Activated T-cell treated with anti-CD3 and anti-CD28 coated beads, Interleukin-2, amount 50 U/mL, for 1 hour (primary cell): ENCODE measurements at places on chromosomes 16 and 17.

- no peak for DNase-seq
Measured at GRCh38 chr17:72400488-72400827, 279.6 kb downstream of the SOX9 start.

DNA sequence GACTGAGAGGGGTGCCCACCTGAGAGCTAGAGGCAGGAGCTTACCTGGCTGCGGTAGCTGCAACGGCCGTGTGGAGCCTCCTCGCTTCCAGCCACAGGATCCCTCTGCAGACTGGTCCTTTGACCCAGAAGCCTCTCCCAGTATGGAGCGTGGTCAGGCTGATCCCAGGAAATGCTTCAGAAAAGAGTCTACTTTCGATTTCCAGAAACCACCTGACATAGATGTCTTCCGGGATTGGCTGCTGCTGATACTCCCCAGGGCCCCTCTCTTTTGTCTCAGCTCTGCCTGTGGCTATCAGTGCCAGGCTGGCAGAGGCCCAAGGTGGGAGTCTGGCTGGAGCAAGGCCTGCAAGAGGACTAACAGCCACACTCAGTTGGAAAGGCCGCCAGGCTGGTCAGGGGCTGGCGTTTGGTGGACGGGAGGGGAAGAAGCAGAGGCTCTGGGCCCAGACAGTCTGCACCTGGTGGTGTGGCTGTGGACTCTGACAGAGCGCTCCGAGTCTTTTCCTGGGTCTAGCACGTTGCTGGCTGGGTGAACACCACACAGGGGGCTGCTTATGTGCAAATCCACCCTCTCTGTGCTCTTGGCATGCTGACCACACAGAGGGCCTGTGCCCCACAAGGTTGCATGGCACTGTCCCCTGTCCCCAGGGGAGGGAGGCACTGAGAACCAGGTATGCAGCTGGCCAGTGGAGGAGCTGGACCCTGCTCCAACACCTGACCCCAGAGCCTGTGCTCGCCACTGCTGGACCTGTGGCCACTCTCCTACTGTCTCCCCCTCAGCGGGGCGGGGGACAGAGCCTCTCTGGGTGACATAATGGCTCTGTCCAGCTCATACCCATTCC lies at the start of gene LGALS3BP:
LGALS3BP (minus strand) TSS at position 144 of the 844 bp plus-strand sequence. CDS start 2,732 bp downstream, outside the sequence.
- peak; percentile 33 for DNase-seq

- no peak for DNase-seq
Measured at GRCh38 chr17:18074566-18075272, 13.0 kb upstream of the DRG2 start.

- no peak for DNase-seq
Measured at GRCh38 chr16:68954911-68955635, 111.7 kb downstream of the TANGO6 start.

- DNase-seq: no peak
Measured at GRCh38 chr17:60135951-60136666, 13.7 kb upstream of the CA4 start.

DNA sequence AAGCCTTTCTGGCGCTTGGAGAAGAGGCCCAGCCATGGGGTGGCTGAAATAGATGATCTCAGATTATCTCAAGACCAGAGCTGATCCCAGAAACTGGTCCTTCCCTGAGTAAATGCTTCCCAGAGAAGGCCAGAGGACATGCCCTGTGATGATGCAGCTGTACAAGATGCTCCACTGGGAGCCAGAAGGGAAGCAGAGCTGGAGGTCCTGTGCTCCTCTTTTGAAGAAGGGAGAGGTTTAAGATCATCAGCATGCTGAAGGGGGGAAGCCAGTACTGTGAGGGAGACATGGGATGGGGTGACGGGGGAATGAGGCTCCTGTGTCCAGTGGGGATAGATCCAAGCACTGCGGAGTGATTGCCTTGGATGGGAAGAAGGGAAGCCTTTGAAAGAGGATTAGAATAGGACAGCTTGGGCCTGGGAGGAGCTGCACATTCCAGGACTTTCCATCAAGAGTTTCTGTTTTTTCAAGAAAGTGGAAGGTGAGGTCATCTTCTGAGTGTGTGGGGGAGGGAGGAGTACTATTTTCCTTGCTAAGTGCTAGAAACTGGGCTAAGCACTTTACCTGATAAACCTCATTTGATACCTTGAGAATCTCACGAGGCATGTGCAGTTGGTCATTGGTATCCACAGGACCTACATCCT lies 16.4 kb upstream of the ALOX15B start:
- DNase-seq: no peak

GRCh38 chr17:10107316-10108165 lies 90.9 kb downstream of the GAS7 start:
- no peak for DNase-seq

- DNase-seq: no peak
Measured at GRCh38 chr17:43467981-43468581, 15.7 kb upstream of the DHX8 start.

GRCh38 chr16:5605404-5605803 lies 507.8 kb upstream of the EEF2KMT start:
- DNase-seq: no peak

DNA sequence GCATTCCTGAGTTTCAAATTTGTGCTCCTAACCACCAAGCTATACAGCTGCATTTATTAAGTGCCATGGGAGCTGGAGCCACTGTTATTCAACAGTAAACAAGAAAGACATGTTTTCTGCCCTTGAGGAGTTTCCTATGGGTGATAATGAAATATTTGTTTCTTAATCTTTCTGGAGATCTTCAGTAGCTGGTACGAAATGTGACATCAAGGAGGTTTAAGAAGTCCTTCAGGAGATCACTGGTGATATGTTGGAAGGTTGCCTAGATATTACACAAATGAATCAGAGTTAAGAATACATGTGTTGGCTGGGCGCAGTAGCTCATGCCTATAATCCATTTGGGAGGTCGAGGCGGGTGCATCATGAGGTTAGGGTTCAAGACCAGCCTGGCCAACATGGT lies 14.9 kb downstream of the RHOT1 start:
- no peak for DNase-seq

DNA sequence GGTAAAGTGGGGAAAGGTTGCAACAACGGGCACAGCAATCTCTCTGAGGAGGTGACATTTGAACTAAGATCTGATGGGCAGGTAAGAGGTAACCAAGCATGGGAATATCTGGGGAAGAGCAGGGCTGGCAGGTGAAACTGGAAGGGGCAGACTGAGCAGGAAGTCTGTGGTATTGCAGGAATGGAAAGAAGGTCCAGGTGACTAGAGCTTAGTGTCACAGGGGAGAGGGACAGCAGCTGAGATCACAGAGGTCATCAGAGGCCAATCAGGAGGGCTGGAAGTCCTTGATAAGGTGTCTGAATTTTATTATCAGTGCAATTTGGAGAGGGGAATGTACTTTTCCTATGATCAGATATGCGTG lies 73.3 kb upstream of the DHX40 start:
- no peak for DNase-seq

DNA sequence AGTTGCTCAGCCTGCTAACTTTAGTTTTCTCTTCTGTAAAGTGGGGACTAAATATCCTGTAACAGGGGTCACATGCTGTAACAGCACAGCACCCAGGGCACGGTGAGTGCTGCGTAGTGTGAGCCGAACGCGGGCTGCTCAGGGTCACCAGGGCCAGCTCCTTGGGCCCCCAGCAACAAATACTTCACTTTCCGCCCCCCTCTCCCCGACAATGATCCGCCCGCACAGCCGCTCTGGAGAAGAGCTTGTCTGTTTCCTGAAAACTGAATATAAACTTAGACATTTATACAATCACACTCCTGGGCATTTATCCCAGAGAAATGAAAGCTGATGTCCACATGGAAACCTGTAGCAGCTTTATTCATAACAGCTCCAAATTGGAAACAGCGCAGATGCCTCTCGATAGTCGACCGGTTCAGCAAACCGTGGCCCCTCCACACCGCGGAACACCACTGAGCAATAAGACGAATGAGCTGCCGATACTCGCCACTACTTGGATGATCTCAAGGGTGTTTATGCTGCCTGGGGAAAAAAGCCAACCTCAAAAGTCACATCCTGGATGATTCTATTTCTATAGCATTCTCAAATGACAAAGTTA lies 267.2 kb downstream of the PARN start:
- DNase-seq: no peak

- DNase-seq: peak; percentile 28
Measured at GRCh38 chr16:78894886-78895285, 705.7 kb downstream of the MAF start.

DNA sequence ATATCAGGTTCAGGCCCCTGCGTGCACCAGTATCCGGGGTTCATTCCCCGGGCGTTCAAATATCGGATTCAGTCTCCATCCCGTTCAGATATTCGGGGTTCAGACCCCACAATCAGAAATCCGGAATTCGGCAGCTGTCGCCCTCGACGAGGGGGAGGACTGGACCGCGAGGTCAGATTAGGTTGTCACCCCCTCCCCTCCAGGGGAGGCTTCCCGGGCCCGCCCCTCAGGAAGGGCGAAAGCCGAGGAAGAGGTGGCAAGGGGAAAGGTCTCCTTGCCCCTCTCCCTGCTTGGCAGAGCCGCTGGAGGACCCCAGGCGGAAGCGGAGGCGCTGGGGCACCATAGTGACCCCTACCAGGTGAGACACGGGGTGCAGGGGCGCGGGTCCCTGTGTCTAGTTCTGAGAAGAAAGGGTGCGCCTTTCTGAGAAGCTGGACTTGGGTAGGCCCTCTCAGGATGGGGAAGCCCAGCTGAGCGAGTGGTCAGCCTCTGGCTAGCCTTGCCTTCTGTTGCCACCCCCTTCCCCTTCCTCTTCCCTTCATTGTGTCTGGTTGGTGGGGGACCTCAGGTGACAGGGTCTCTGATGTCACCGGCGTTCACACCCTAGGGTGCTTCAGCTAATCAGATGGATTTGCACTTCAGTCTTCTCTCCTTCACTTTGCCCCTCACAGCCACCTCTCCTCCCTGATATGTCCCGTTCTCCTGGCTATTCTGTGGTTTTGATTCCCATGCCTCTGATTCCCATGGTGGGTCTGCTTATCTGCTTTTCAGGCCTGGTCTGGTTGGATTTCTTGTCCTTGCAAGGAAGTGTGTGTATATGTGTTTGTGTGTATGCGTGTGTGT lies 844 bp downstream of the TAOK2 start:
- DNase-seq: peak; percentile 32

DNA sequence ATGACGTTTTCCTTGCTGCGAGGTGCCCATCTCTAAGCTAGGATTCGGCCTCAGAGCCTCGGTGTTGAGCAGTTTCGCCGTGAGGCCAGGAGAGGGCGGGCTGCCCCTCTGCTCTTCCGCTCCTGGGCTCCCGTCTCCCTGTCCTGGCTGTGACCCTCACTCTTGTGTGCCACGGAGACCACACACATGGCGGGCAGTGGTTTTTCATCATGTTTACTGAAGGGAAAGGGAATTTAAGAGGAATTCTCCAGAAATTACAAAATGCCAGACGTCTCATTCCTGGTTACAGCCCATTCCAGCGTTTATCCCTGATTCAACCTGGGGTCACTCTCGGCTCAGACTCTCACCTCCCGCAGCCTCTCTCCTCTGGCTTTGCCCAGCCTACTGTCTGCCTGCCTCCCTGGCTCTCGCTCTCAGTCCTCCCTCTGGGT lies 96.8 kb upstream of the ELAC2 start:
- no peak for DNase-seq

GRCh38 chr16:23362460-23363317 lies 60.6 kb downstream of the SCNN1B start:
- no peak for DNase-seq

GRCh38 chr16:74700438-74701225 lies at the start of gene MLKL:
Gene MLKL (minus strand): TSS chr16:74700862. CDS start chr16:74695757, 5,105 bp downstream.
- DNase-seq: peak; percentile 64

DNA sequence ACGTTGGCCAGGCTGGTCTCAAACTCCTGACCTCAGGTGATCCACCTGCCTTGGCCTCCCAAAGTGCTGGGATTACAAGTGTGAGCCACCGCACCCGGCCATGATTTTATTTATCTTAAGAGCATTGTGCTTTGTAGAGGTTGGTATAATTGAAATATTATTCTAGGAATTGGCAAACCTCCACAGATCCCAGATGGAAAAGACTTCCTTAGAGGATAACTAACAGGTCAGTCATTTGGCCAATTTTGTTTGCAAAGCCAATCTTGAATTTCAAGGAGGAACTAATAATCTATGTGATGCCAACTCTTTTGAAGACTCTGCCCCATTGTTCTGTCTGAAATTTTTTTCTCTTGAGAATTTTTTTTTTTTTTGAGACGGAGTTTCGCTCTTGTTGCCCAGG lies 46.7 kb upstream of the SLC5A10 start:
- DNase-seq: no peak

DNA sequence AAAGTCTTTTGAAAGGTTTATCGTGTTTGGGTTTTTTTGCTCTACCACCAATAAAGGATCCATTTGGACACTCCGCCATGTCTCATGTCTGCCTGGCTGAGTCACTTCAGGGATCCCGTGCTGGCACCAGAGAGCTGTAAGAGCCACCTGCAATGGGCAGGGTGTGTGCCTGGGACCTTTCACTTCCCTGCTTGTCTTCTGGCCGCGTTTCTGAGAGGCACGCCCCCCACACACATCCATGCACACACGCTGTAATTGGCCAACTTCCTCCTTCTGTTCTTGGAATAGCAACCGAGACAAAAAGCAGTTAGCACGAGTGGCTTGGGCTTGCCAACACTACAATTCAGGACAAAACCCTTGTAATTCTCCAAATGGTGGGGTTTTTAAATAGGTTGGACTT lies 9.8 kb upstream of the SOST start:
- DNase-seq: no peak

- DNase-seq: no peak
Measured at GRCh38 chr17:2841606-2842005, 45.4 kb downstream of the RAP1GAP2 start.

- DNase-seq: no peak
Measured at GRCh38 chr17:69144331-69145255, 2.9 kb upstream of the ABCA6 start.

GRCh38 chr17:40063187-40063771 lies 514 bp downstream of the THRA start:
- no peak for DNase-seq

GRCh38 chr17:45906927-45907622 lies 12.7 kb downstream of the MAPT start:
- DNase-seq: no peak

DNA sequence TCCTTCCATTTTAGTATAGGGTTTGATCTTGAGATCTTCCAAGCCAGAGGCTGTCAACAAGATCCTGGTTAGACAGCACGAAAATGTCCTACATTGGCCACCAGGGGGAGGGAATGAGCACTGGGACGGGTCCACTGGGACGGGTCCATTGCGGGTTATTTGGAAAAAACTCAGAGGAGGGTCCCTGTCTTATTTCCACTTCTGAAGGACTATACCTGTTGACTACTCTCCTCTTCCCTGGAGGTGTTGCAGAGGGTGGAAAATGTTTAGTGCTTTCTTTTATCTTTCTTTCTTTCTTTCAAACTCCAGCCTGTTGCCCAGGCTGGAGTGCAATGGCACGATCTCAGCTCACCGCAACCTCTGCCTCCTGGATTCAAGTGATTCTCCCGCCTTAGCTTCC lies 2.5 kb downstream of the TTLL6 start:
- DNase-seq: peak; percentile 53
